ENCODE measurements at places on chromosomes 12 and 14.

DNA sequence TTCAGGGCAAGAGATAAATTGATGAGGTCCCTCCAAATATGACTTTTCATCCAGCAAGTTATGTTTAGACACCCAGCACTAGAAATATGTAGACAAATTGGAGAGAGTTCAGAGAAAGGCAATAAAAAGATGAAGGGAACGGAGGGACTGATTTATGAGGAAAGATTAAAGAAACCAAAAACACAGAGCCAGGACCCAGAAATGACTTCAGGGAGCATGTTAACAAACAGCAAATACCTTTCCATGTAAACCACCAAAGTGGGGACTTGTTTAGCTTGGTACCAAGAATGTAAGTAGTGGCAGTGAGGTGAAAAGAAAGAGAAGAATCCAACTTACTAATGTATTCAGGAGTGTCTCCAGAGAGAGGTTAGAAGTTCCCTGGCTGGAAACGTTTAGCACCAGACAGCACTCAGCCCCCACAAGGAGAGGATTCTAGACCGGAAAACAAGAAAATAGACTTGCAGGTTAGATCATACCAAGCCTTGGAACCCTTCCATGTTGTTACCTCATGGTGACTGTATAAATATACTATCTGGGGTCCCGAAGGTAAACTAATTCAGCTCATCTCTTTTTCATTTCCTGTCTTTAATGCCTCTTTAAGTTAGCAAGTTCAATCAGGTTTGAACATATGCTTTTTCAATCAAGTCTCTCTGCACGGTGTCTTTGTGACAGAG, 79.2 kb downstream of the TBC1D30 start:
- no peak for DNase-seq

GRCh38 chr14:90660865-90661570, 155.2 kb downstream of the TTC7B start:
- DNase-seq: no peak

GRCh38 chr14:41482861-41483260, 123.8 kb upstream of the LRFN5 start:
- no peak for DNase-seq

DNA sequence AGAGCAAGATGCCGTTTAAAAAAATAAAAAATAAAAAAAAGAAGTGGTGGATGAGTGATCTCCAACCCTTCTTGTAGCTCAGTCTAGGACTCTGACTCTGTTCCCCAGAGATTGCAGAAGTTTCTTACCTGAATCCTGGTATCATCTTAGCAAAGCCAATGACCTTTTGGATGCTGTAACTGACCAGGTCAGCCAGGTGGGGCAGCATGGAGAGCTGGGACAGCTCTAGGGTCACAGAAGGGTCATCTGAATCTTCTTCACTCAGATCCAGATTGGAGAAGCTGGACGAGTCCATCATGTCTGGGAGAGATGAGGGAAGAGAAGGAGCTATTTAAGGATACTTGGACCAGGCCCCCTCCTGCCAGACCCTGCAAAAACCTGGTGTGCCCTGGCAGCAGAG, 35.8 kb upstream of the HDAC7 start:
- no peak for DNase-seq

DNA sequence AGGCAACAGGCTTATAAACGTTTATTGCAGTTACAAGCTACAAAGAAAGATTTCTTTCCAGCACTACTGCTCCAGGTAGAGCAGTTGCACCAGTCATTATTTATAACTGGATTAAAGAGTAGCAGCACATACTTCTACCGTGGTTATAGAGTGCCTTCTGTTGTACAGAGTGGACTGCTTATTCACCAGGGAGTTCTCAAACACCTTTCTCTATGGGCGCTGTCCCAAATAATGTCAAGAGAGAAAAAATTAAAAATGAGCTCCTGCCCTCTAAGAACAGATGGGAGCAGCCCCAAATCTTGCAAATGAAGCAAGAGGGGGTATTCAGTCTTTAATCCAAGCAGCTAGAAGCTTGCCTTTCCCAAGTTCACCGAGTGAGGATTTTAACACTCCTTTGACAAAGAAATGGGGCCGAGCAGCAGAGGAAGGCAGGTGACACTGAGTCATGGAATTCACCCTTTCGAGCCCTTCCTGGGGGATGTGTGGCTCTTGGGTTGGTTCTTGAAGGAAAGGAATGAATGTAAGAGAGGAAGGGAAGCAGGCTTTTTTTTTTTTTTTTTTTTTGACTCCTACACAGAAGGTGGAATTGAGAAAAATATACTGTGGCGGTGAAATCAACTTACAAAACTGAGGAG, 181.2 kb downstream of the PRKCH start:
- no peak for DNase-seq

Measured in stimulated activated CD8-positive, alpha-beta memory T cell treated with anti-CD3 and anti-CD28 coated beads, Interleukin-15, amount 100 ng/mL, for 48 hours (primary cell).